ENCODE measurements at places on chromosomes 2 and 18.

- no peak for DNase-seq
Observed at GRCh38 chr2:144500563-144500962, 19.4 kb downstream of the ZEB2 start.

DNA sequence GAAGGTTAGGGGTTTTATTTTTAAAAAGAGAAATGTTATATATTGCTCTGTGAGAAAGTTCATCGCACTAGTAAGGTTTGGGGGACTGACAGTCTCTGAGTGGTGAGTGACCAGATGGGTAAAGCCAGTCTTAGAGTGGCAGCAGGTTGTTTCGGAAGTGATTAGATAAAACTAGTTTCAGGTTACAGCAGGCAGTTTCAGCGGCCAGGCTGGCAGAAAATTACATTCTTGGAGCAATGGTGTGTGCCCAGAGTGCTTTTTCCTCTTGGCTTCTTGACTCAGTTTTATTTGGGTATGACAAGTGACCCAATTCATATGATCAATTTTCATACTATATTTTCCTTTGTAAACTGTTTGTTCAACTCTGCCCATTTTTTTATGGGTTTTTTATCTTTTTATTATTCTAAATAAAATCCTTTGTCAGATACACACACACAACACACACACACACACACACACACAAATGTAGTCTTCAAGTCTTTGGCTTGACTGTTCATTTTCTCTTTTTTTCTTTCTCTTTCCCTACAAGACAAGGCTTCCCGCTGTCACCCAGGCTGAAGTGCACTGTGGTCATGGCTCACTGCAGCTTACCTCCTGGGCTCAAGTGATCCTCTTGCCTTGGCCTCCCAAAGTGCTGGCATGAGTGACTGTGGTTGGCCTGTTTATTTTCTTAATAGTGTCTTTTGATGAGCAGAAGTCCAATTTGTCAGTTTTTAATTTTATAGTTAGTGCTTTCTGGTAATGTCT, 30.9 kb downstream of the RALBP1 start:
- no peak for DNase-seq

DNA sequence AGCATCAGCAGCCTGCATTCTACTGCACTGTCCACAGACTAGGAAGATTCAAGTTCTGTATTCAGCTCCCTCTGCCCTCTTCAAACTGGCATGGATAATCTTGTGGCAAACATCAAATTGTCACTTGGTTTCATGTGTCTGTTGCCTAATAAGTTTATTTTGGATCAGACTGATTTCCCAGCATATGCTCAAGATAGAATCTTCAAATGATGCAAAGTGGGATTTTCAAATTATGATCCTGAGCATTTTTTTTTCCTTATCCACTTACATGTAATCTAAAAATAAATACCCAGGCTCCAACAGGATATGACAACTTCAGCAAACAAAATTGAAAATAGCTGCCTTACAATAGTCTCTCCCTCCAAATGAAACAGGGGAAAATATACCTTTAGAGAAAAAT, 160.9 kb upstream of the VRK2 start:
- DNase-seq: no peak

DNA sequence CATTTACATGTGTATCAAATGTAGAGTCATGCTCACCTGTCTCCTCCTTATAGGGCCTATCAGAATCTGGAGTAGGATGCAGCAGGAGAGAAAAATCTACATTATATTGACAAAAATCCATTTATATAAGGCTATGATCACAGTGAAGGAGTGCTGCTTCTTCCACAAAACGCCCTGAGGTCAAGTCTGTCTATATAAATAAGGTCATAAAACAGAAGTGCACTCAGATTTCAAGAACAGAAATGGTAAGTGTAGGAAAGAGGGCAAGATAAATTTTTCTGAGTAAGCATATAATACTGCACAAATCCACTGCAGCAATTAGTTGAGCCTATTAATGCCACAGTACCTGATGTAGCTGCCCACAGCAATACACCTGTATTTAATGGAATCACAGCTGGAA, 51.8 kb downstream of the COL5A2 start:
- DNase-seq: no peak

GRCh38 chr2:68316111-68316510, 3.6 kb downstream of the CNRIP1 start:
- no peak for DNase-seq

GRCh38 chr2:176002688-176003210, 682 bp upstream of the LNPK start:
- peak; percentile 51 for DNase-seq

DNA sequence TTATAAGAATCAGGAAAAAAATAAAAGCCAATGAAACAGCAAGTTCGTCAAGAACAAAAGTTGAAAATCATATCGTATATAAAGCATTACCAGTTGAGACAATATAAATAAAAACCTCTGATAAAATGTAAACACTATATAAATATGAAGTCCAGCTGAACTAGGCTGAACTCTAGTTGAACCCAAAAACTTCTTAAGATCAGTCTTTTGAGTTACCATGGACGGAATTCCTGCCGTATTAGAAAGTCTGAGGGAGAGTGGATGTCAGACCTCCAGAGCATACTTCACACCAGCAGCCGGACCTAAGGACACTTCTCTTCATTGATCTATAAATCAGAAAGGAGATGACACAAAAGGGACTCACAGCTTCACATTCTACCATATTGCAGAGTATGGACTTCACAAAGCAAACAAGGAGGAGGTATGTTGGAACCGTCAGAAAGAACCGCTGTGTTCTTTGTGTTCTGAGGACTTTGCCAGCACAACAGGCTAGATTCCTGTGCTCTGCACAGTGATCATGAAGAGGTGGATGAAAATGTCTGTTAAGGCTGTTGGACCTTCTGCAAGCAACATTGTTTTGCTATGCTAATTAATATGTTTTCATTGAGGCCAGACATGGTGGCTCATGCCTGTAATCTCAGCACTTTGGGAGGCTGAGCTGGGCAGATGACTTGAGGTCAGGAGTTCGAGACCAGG, 67.2 kb upstream of the SP5 start:
- DNase-seq: no peak

- no peak for DNase-seq
Observed at GRCh38 chr2:160141912-160142311, 58.2 kb downstream of the ITGB6 start.

- DNase-seq: no peak
Observed at GRCh38 chr2:126849486-126849885, 49.2 kb upstream of the TEX51 start.

GRCh38 chr2:85844486-85844885, 44.3 kb downstream of the ST3GAL5 start:
- DNase-seq: no peak

- DNase-seq: no peak
Observed at GRCh38 chr2:5544205-5544786, 147.9 kb upstream of the SOX11 start.

- DNase-seq: no peak
Observed at GRCh38 chr2:46393865-46394264, 85.5 kb upstream of the TMEM247 start.

- DNase-seq: no peak
Observed at GRCh38 chr2:5410991-5411700, 281.0 kb upstream of the SOX11 start.

- no peak for DNase-seq
Observed at GRCh38 chr2:202278036-202278760, 12.6 kb downstream of the NOP58 start.

- no peak for DNase-seq
Observed at GRCh38 chr2:181896286-181896685, 4.8 kb downstream of the ITPRID2 start.

DNA sequence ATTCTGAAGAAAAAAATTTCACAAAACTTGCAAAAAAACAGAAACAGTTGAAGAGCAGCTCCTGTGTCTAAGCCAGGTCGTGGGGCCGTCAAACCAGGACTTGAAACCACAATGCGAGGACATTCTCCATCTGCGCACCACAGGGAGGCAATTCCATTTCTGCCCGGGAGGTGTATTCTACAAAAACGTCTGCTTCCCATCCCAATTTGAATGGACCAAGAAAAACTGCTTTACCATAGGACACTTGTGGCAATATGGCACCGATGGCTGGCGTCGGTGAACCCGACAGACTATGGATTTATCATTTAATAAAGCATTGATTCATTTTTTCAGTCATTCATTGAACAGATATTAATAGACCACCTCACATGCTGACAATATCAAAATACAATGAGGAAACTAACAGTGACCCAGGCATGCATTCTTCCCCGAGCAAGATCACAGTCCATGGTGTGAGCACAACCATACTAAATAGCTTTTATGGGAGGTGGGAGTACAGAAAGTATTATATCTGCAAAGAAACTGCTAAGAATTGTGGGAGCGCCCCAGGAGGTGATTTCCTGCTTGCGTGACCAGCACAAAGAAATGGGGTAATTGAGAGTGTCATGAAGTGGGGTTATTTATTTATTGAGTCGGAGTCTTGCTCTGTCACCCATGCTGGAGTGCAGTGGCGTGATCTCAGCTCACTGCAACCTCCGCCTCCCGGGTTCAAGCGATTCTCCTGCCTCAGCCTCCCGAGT, 10.5 kb upstream of the ZAP70 start:
- no peak for DNase-seq

- DNase-seq: no peak
Observed at GRCh38 chr2:49162151-49162550, 7.8 kb upstream of the FSHR start.

- DNase-seq: peak; percentile 86
Observed at GRCh38 chr2:84959095-84959565, 11.8 kb upstream of the KCMF1 start.

- DNase-seq: no peak
Observed at GRCh38 chr2:12513339-12513738, 203.4 kb upstream of the TRIB2 start.

GRCh38 chr2:205734436-205735037, 52.2 kb downstream of the NRP2 start:
- no peak for DNase-seq

- DNase-seq: no peak
Observed at GRCh38 chr18:9422816-9423519, 52.3 kb upstream of the RALBP1 start.

- DNase-seq: no peak
Observed at GRCh38 chr2:197904446-197904845, 100.1 kb downstream of the PLCL1 start.

- DNase-seq: no peak
Observed at GRCh38 chr2:137937778-137938177, 26.5 kb upstream of the HNMT start.

DNA sequence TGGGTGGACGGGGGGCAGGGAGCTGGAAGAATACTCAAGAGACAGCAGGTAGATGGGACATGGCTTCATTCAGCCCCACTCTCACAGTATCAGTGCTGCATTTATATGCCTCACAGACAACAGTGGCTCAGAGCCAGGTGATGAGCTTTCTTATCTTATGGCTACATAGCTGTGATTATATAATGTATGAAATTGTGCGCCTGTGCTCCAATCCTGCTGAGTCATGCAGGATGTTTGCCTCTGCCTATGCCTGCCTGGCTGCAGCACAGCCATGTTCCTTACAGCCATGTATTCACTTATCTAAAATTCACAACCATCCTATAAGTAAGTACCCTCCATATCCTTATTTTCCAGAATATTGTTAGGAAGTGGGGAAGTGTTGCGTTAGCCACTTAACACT, 37.7 kb upstream of the RNF103 start:
- DNase-seq: no peak

DNA sequence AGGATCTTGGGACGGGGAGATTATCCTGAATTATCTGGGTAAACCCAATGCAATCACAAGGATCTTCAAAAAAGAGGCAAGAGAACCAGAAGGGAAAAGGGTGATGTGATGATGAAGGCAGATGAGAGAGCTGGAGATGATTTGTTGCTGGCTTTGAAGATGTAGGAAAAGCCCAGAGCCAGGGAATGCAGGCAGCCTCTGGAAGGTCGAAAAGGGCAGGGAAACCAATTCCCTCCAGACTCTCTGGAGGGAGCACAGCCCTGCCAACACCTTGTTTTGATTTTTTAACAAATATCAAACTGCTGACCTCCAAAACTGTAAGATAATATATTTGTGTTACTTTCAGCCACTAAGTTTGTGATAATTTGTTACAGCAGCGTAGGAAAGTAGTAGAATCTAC, 48.9 kb upstream of the IL1R2 start:
- DNase-seq: no peak

DNA sequence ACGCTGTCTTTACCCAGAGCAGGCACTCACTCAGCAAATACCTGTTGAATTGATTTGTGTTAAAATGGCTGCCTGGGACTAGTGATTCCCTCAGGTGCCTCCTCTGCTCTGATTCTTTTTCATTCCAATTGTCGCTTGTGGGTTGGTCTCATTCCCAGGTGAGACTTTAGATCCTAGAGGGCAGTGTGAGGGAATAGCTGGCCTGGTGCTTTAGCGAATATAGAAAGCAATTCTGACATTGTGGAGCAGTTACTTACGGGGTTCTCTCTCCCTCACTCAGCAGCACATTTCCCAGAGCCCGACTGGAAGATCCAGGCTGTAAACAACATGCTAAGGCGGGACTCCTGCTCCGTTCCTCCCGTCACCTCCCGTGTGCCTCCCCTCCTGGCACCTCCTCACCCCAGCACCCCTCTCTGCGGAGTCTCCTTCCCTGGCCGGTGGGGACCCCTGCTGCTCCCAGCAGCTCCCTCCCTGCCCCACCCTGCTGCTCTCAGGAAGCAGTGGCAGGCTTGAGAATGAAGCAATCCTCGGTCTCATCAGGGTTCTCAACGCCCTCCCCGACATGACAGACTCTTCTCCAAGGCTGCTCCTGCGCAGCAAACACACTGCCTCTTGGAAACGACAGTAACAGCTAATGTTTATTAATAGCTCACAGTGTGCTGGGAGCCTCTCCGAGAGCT, 26.9 kb downstream of the CELF4 start:
- peak; percentile 58 for DNase-seq

DNA sequence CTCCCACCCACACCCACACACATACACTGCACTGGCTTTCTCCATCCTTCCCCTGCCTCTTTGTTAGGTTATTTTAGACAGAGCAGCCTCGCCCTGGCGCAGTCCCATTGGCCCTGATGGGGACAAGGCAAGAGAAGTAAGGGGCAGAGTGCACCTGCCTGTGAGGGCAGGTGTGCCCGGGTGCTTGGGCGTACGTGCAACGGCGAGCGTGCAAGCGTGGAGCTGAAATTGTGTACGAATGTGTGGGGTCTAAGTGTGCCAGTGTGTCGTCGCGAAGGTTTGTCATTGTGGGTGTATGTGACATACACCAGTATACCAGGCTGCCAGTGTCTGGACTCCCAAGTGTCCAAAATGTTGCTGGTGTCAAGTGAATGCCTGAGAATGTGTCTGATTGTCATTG, 544 bp downstream of the LRATD1 start:
- DNase-seq: no peak

- DNase-seq: no peak
Observed at GRCh38 chr2:158732573-158733429, 62.3 kb upstream of the DAPL1 start.

GRCh38 chr2:171150694-171151285, 9.9 kb downstream of the TLK1 start:
- no peak for DNase-seq

Measured in cerebellar cortex (tissue), 1 donor.